WERI-Rb-1 (cell line): ENCODE measurements at places on chromosomes 6 and 20.
A peak's percentile ranks its signal among the peaks of the same experiment; 100 is the strongest.

GRCh38 chr6:43493833-43494232 lies 16.3 kb downstream of the LRRC73 start:
- no peak for DNase-seq

DNA sequence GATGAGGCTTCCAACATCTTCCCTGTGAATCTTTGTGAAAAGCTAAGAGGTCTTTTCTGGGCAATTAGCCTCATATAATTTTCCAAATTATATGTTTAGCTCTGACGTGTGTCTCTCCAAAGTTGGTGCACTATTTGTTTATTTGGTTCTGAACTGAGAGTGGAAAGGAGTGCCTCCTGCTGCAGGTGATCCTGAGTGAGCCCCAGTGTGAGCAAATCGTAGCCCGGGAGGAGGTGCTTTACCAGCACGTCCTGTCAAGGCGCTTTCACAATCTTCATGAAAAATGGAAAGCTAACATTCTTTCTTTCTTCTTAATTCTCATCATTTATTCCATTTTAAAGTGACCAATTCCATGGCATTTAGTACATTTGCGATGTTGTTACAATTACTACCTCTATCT lies 231.9 kb downstream of the BMP2 start:
- DNase-seq = no peak

DNA sequence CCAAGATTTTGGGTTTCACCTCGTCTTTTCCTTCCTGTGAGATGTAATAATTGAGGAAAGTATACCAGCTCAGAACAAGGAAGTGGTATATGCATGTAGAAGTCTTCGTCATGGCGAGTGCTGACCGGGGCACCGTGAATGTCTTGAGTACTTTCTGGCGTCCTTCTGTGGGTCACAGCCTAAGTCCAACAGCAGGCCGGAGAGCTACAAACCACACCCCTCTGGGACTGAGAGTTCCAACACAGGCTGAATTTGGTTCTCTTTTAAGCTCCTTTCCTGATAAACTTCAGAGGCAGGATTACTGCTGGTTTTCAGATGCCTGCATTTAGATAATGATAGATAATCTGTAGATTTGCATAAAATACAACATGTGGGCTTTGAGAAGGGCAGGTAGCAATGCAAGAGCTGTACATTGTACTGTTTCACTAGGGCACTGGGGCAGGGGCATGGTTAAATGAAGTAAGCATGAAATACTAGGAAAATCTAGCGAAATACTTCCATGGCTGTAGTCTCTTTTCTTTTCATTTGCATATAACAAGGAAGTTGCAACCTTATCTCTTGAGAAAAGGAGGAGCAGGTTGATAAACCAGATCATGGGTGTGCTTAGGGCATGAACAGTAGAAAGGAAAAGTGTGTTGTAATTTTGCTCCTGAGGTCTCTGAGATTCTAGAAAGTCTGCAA lies at the start of gene ADTRP:
ADTRP (minus strand) TSS at position 156 of the 681 bp plus-strand sequence; CDS start at position 112, 44 bp downstream.
- peak; percentile 51 for DNase-seq

- no peak for DNase-seq
These were observed 16.7 kb upstream of the TFAP2A start for GRCh38 chr6:10431423-10432164.

DNA sequence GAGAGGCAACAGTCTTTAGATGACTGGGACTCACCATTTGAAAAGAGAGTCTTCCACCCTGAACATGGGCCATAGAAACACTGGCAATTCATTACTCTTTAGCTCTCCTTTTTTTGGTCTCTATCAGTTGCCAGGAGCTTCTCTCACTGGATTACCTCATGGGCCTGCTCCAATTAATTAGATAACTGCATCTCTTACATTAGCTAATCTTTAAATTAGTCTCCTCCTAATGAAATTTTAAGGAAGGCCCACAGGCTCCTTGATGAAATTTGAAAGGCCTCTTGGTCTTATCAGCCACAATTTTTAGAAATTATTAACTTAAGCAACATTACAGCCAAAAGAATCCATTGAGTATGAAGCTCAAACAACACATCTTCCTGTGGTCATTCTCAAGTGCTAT lies 184.4 kb downstream of the UNC5CL start:
- DNase-seq = no peak

GRCh38 chr20:45647441-45648050 lies 16.5 kb upstream of the WFDC9 start:
- no peak for DNase-seq

- no peak for DNase-seq
These were observed 330.5 kb downstream of the EPHA7 start for GRCh38 chr6:93088621-93089501.

GRCh38 chr6:135002974-135003703 lies 51.5 kb downstream of the HBS1L start:
- DNase-seq = no peak

- DNase-seq = peak; percentile 50
These were observed 56.2 kb upstream of the EDN1 start for GRCh38 chr6:12233693-12234571.

DNA sequence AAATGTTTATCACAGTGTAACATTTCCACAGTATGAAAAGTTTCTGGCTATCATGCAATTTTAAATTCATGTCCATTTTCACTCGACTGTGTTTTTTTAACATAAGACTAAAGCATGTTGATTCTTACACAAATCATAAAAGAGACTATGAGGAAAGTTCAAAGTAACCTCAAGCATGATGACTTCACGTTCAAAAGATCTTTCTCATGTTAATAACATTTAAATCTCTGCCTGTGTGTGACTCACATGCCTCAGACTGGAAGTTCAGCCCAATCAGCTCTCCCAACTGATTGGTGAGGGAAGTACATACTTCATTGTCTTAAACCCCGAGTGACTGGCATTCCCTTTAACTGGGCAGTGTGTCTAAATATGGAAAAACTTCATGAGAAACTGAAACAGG lies 37.4 kb downstream of the ATXN1 start:
- no peak for DNase-seq

DNA sequence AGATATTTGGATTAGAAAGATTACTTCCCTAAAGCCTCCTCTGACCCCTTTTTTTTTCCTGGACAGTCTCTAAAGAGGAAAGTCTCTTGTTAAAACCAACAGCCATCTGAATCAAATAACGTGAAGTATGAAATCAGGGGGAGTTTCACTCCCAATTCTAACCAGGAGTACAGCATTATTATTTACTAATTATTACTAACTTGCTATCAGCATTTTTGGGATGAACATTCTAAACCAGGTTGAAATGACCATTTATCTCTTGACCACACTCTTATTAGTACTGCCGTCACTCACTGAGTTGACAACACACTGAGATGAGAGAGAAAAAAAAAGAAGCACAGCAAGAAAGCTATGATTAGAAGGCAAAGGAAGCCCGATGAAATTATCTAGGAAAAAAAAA lies 114.4 kb upstream of the BCLAF1 start:
- no peak for DNase-seq

GRCh38 chr6:93325761-93326160 lies 93.6 kb downstream of the EPHA7 start:
- DNase-seq = no peak

GRCh38 chr6:10073341-10073740 lies 341.5 kb downstream of the TFAP2A start:
- DNase-seq = no peak

DNA sequence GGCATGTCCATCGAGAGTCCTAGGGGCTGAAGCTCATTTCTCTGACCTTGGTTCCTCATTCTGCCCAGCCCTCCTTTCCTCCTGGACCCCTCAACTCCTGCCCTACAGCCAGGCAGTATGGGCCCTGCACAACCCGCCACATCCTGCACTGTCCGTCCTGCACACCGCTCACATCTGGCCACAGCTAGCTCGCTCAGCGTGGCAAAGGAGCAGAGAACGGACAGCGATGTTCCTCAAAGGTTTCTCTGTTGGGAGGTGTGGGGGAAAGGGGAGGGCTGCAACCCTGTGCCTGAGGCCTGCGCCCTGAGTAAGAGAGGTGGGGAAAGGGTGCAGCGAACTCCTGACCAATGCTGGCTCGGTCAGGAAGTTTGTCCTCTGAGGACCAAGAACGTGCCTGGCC lies 90.1 kb downstream of the PXDC1 start:
- no peak for DNase-seq

DNA sequence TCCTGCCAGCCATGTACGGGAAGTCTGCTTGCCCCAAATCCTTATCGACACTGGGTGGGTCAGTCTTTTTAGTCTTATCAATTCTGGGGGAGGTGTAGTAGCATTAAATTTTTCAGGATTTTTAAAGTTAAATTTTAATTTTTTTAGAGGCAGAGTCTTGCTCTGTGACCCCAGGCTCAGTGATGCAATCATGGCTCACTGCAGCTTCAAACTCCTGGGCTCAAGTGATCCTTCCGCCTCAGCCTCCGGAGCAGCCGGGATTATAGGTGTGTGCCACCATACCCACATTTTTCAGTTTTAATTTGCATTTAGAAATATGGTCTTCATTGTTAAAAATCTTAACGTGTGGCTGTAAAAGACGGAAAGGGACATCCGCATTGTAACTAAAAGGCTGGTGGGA lies 51.9 kb downstream of the BANF2 start:
- no peak for DNase-seq

- DNase-seq = no peak
These were observed 564.8 kb downstream of the RFPL4B start for GRCh38 chr6:112911959-112912358.

DNA sequence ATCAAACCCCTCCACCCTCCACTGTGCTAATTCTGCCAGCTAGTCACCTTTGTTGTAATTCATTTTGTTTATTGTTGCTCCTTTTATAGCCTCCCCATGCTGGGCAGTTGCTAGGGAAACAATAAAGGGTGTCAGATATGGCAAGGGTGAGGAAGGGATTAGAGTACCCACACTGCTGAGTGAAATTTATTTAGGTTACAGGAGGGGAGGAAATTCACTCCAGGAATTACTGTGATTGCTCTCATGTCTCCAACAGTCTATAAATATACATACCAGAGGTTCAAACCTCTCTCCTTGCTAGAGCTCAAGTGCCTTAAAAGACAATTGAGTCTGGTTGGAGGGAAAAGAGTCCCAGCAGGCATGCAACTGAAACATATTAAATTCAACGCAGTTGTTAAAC lies 90.6 kb upstream of the ADGRF1 start:
- DNase-seq = no peak

DNA sequence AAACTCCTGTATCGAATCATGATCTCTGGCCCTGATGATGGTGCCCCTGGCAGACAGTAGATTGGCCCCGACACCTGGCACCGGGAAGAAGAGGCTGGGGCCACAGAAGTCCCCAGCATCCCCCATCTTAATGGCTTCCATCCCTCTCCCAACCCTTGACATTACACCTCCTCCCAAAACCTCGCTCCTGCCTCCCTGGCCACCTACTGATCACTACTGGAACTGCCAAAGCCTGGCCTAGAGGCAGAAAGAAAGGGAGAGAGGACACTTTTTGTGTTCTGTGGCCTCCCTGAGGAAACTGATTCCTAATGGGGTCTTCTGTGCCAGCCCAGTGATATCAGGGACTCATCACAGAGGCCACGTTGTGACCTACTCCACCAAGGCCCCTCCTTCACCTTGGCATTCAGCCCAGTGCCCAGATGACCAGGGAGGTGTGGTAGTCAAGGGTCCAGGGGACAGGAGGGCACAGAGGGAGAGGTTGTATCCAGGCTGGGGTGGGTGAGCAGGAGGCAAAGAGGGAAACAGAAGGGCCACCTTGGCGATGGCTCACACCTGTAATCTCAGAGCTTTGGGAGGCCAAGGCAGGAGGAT lies 6.1 kb downstream of the C20orf173 start:
- DNase-seq = peak; percentile 24

- peak; percentile 66 for DNase-seq
These were observed 116.3 kb downstream of the OR2B2 start for GRCh38 chr6:27795697-27796494.

GRCh38 chr6:1736346-1737105 lies 126.8 kb downstream of the FOXC1 start:
- DNase-seq = no peak

DNA sequence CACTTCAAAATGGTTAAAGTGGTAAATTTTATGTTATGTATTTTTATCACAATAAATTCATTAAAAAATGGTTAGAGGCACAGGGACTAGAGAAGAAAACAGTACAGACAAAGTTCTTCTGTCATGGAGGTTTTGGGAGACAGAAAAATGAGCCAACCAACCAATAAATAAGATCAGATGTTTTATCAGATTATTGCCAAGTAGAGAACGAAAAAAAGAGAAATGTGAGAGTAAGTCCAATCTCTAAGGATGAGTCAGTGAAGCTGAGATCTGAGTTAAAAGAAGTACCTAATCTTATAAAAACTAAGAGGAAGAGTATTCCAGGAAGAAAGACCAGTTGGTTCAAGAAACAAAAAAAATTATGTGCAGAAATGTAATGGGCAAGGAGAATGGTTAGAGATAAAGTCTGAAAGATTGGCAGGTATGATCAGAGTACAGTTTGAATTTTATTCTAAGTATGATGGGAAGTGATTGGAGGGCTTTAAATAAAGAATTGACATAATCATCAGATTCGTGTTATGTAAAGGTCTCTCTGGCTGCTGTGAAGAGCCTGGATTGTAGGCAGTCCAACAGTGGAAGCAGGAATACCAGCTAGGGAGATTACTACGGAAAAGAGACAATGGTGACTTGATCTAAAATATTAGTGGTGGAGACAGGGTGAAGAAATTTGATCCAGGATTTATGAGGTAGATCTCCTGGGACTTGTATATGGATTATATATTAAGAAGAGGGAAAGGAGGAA lies 79.6 kb downstream of the RCAN2 start:
- DNase-seq = no peak

DNA sequence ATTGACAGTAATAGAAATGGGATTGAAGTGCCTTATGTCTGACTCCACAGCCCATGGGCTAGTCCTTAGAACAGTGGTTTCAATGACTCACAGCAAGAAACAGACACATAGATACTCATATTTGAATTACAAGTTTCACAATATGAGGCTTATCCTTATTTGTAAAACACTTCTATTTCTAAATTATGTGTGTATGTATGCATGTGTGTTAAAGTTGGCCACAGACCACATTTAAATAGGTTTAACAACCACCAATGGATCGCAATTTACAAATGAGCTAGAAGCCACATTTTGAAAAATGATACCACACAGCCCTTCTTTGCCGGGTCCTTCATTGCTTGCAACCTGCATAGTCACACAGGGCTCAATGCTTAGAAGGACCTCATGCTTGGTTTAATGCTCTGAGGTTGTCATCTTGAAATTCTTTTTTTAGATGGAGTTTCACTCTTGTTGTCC lies 157.8 kb upstream of the PREP start:
- DNase-seq = no peak

- no peak for DNase-seq
These were observed 83.0 kb upstream of the TCF21 start for GRCh38 chr6:133805876-133806275.

- DNase-seq = no peak
These were observed 21.1 kb downstream of the MRPL14 start for GRCh38 chr6:44105993-44106740.
